ENCODE measurements at places on chromosomes 11 and 22.

- DNase-seq: no peak
These were observed 361.1 kb upstream of the CCDC179 start for GRCh38 chr11:23221366-23221765.

DNA sequence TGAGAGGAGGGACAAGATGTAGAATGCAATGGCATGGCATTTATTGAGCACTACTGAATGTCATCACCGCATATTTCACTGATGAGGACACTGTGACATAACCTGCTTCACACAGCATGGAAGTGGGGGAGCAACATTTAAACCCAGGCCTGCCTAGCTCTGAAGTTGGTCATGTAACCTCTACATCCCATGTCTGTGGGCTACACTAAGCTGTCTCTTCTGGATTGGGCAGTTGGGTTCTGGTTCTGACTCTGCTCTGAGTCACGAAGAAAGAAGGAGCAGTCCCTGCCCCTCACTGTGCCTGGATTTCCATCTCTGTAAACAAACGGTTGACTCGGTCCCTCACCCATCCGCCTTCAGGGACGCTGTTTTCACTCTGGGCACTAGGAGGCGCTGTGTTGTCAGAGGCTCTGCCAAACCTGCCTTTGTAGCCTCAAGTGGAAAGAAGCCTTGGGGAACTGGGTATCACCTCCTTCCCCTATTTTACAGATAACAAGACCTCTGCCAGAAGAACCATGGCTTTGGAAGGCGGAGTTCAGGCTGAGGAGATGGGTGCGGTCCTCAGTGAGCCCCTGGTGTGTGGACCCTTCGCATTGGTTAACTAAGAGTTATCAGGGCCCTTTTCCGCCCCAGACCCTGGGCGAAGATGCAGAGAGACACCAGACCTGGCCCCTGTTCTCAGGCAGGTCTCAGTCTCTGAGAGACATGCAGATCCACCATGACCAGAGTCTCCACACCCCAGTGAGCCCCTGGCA lies 12.7 kb upstream of the ARHGEF17 start:
- no peak for DNase-seq

GRCh38 chr11:83692675-83693074 lies 406.5 kb upstream of the CCDC90B start:
- no peak for DNase-seq

DNA sequence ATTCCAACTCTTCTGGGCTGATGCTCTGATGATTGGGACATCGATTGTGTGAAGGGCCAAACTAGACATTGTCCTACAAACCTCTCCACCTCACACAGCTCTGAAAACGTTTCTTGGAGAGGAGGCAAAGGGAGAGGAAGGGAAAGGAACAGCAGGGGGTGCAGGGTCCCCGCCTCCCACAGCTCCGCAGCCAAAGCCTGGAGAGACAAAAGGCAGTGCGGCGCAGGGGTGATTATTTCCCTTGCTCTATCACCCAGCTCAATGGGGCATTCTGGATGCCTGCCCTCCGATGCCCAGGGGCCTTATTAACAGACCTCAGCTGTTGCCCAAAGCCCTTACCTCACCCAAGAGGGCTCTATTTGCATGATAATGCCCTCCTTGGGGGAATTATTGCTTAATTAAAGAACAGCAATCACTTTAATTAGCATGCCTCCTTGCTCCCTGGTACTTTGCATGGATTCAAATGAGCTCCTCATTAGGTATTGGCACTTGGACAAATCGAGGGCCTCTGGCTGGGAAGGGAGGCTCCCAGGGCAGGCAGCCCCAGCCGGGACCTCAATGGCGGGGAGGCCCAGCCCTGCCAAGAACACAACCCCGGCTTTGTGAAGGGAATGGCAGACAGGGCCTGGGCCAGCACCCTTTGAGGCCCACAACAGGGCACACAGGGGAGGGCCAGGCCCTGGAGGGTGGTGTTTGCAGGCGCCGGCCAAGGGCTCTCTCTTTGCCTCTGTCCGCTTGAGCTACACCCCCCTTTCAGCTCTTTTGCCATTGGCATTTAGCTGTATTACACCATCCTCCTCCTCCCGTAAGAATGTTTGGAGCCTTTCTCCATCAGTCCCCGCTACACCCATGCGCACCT lies 19.8 kb upstream of the CDON start:
- DNase-seq: no peak

GRCh38 chr22:38497869-38498268 lies 8.2 kb downstream of the DDX17 start:
- no peak for DNase-seq

DNA sequence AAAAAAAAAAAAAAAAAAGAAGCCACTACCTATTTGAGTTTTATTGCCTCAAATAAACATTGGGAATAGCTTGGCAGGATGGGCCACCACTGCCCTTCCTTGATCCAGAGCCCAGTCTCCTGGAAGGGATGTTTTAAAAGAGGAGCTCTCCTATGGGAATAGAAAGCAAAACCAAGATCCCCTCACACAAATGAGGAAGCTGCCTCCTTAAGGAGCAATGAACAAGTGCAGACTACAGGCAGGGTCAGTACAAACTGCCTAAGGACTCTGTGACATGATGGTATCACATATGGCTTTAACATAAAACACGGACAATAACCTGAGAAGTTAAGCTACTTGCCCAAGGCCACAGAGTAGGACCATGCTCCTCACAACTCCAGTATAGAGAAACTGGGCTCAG lies 120.8 kb downstream of the NAT10 start:
- no peak for DNase-seq

DNA sequence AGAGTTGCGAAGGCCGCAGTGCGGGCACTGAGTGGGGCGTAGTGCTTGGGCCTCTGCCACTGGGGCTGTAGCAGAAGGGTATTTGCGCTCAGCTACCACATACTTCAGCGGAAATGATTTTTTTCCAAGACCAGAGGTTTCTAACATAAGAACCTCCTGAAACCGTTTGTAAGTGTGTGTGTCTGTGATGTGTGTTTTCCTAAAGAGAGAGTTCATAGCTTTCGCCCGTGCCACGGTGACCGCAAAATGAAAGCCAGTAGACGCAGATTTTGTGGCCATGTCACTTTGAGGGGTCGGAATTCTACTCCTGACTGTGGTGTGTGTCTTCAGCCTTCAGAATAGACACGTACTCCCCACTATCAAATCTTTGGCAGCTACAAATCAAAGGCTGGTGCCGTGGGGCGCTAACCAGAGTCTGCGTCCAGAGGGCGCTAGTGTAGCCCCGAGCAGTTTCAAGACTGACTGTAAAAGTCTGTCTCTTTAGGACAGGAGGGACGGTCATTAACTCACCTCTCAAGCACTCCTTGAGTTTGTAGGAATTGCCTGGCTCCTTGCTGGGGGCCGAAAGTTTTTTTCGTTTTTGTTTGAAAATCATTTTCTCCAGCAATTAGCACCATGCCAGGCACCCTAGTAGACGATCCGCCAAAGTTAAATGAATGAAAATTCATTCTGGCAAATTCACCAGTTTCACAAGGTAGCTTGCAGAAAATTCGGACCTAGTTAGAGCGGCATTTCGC lies 2.5 kb upstream of the CALCA start:
- DNase-seq: peak; percentile 30
